Lower lobe of right lung (tissue), 2 donors: ENCODE measurements at places on chromosomes 13 and 19. TPM values are rescaled to one million over a fixed set of nuclear protein-coding genes. Genes with fewer than 3 reads are reported as not detected.

- no peak for DNase-seq
Observed at GRCh38 chr19:29539670-29540069, 13.9 kb downstream of the VSTM2B start.

- DNase-seq: no peak
Observed at GRCh38 chr19:51627491-51628138, 2.6 kb downstream of the SIGLEC5 start.

GRCh38 chr19:14406645-14407401 is 12.3 kb downstream of the DDX39A start:
- DNase-seq: no peak

DNA sequence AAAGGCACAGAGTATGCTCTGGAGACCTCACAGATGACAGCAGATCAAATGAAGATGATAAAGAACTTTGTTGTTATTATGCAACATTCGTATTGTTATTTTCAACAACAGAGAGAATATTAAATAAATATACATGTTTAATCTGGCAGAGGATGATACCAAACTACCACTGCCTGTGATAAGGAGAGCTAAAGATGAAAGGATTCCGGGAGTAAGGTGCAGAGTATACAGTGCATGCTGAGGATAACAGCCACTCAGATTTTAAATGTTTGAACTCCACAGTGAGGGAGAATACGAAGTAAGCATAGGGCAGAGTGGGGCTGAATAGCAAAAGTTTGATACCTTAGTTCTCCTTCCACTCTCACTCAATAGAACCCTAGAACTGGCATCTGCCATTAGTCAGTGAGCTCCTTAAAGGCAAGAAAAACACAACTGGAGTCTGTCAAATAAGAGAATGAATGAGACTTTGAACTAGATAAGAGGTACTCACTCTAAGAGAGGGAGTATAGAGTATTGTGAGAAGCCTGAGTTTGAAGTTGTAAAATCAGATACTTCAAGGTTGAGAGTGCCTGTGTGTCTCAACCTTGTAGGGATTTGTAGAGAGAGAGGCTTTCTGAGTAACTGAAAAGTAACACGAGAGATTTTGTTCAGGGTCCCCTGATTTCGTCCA is 78.5 kb downstream of the STARD13 start:
- DNase-seq: no peak

DNA sequence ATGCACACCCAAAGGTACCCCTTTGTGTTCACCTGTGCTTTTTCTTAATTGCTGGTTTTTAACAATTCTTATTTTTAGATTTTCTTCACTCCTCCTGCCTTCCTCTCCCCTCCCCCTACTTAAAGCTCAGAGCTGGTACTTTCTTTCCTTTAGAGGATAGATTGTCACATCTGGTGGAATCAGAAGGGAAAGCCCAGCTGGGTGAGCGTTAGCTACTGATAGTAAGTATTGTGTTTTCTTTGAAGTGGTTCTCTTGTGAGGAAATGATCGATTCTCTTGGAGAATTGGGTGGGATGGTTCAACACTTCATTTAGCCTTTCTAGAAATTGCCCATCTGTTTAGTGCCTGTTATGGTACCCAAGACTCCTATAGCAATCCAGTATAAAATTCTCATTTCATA is 84.8 kb downstream of the FLT1 start:
- no peak for DNase-seq

- no peak for DNase-seq
Observed at GRCh38 chr13:95038949-95039348, 262.3 kb downstream of the ABCC4 start.

GRCh38 chr19:17348700-17349099 is 11.3 kb downstream of the GTPBP3 start:
- DNase-seq: no peak

DNA sequence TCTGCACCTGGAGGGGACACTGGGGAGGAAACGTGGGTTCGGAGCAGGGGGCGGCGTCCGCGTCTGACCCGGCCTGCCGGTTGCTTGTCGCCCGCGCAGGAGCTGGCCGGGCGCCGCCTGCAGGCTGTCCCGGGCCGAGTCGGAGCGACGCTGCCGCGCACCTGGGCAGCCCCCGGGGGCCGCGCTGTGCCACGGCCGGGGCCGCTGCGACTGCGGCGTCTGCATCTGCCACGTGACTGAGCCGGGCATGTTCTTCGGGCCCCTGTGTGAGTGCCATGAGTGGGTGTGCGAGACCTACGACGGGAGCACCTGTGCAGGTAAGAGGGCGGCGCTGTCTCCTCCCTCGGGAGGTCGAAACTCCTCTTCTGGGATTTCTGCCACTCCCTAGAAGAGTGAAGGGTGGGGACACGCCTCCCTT is 1.3 kb downstream of the ITGBL1 start:
- DNase-seq: peak; percentile 50

DNA sequence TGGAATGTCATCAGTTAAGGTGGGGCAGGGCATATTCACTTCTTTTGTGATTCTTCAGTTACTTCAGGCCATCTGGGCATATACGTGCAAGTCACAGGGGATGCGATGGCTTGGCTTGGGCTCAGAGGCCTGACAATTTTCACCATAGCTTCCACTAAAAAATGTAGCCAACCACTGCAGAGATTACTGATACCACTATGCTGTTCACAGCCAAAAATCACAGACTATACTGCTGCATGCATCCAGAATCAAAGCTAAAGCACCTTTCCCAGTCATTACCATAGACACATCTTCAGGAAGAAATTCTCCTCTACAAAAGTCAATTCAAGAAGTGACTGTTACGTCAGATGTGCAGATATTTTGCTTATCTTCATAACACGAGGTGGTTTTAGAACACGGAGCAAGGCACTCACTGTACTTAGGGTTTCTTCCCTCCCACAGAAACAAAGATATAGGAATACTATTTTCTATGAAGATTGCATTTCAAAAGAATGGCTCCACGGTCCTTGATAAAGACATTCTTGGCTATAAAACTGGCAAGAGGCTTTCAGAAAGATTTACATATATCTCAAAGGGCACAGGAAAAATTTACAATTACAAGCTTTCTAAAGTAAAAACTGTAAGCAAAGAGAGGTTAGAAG is 1556.6 kb upstream of the PRR20A start:
- no peak for DNase-seq

DNA sequence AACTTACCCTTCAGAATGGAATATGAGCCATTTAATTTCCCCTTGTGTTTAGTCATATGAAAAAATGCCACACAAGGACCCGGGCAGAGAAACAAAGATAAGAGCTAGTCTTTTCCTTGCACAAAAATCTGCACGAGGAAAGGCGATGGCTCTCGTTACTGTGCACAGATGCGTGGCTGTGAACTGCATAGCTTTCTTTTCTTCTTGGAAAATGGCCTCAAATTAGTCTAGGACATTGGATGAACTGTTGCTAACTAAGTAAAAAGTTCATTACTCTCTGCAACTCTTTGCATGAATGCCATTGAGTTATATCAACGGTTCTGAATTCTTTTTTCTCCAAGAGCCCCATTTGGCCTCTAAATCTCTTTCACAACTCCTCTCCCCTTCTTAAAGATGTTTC is 125.2 kb downstream of the COG6 start:
- no peak for DNase-seq

GRCh38 chr19:5103812-5104410 is 135.0 kb downstream of the KDM4B start:
- no peak for DNase-seq

GRCh38 chr19:12555456-12555930 is 4.2 kb upstream of the ZNF564 start:
- DNase-seq: no peak

- no peak for DNase-seq
Observed at GRCh38 chr19:13859361-13859880, 17.5 kb upstream of the NANOS3 start.

- no peak for DNase-seq
Observed at GRCh38 chr13:32783067-32783466, 196.8 kb downstream of the PDS5B start.

- DNase-seq: no peak
Observed at GRCh38 chr19:11423164-11423790, 4.2 kb upstream of the RGL3 start.

- DNase-seq: no peak
Observed at GRCh38 chr13:111031531-111031961, 83.6 kb upstream of the ARHGEF7 start.

DNA sequence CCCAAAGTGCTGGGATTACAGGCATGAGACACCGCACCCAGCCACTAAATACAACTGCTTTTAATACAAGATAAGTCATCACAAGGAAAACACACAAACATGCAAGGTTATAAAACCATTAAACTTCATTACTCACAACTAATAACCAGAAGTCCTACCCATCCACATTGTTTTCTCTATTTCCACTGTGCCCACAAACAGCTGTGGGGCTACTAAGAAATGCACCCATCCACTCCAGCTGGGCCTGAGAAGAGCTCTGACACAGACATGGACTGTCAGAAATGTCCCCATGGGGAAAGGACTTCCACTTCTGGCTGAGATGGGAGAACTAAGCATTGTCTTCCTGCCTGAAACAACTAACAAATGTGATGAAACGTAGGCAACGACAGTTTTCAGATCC is 17.2 kb downstream of the SAFB2 start:
- DNase-seq: no peak

GRCh38 chr19:10516064-10516385 is 1.2 kb downstream of the S1PR5 start:
- no peak for DNase-seq

Gene ZNF471
- total RNA-seq: 7.6 TPM

Gene TNFSF9
- 4.1 TPM for total RNA-seq

Gene ZNF99
- total RNA-seq: 0.06 TPM

Gene MCEMP1
- total RNA-seq: 184 TPM

Gene HIPK4
- total RNA-seq: 0.21 TPM

Gene UBXN6
- total RNA-seq: 86.1 TPM

Gene ONECUT3
- not detected for total RNA-seq

Gene ZNF134
- total RNA-seq: 17.4 TPM

Gene CNN1
- 16.4 TPM for total RNA-seq

Gene C19orf81
- total RNA-seq: 5.2 TPM

Gene UBE2L5
- total RNA-seq: not detected

Gene PSPN
- total RNA-seq: 2.2 TPM

Gene SAMD4B
- 74.4 TPM for total RNA-seq

Gene C19orf33
- total RNA-seq: 35.6 TPM

Gene CD22
- 19.1 TPM for total RNA-seq

Gene HNRNPA1L2
- total RNA-seq: 5.7 TPM
